ENCODE measurements at places on chromosomes 3 and 15.

DNA sequence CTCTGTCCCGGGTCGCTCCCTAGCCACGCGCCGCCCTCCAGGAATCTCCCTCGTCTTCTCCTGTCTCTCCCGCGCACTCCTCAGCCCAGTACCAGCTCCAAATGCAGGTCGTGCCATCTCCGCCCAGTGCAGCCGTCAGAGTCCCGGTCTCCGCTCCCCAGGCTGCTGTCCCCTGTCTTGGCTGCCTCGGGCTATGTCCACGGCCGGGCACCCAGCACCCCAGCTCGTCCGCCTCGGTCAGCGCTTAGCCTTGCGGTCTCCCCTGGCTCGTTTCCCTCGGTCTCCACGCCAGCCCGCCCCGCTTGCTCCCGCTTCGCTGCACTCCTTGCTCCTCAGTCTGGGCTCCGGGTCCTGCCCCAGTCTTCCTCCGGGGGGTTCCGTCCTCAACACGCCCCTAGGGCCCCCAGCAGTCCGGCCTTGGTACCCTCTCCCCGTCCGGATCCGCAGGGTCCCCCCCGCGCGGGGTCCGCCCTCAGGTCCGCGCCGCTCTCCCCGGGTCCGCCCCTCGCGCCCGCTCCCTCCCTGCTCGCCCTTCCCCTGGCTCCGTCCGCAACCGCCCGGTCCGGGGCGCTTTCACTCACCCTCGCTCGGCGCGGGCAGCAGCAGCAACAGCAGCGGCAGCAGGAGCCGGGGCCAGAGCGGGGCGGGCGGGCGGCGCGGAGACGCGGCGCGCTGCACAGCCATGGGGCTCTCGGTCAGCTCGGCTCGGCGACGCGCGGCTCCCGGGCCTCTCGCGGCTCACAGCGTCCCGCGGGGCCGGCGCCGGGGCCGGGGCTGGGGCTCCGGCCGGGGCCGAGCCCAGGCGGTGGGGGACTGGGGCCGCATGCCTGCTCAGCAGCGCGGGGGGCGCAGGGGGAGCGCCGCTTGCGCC lies 462 bp downstream of the IGDCC3 start:
- peak; percentile 14 for DNase-seq

GRCh38 chr3:14153663-14154062 lies 24.7 kb downstream of the XPC start:
- no peak for DNase-seq

GRCh38 chr15:84766461-84767035 lies 18.2 kb downstream of the ZNF592 start:
- peak; percentile 42 for DNase-seq

DNA sequence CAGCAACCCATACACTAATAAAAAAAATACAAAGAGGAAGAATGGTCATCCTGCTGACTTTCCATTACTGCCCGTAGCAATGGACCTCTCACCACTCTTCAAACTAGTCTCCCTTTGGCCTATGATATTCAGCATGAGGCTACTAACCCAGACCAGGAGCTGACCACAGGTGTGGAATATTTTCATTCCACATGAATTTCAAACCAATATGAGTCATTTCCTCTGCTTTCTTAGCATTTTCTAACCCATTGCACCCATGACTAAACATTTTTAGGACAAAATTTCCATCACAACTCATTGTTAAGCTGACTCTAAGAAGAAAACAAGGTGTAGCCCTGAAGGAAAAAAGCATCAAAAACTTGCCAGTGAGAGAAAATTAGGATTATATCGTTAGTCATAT lies 34.0 kb upstream of the ZPLD1 start:
- peak; percentile 92 for DNase-seq

GRCh38 chr3:108602249-108602934 lies 12.9 kb downstream of the DZIP3 start:
- no peak for DNase-seq

- no peak for DNase-seq
These were observed 56.8 kb downstream of the PLXNA1 start for GRCh38 chr3:127039719-127040118.

- DNase-seq, result no peak
These were observed 65.9 kb upstream of the MYO5C start for GRCh38 chr15:52361494-52361893.

DNA sequence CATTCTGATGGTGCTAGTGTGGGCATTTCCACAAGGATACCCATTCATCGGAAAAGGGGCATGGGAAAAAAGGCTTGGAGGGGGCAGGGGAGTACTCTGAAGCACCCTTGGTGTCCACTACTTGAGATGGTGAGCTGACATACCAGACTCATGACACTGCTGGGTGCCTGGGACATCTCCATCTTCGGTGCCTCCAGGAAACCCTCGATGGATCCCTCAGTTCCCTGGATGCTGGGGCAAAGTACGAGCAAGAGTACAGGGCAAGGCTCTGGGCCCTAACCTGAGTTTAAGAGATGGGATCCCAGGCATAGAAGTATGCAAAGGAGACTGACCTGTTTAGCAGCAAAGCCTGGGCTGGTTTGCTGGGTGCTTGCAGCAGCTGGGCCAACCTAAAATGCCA lies 5.2 kb upstream of the IP6K1 start:
- DNase-seq, result no peak

- peak; percentile 68 for DNase-seq
These were observed 114.3 kb downstream of the TGFBR2 start for GRCh38 chr3:30720586-30721313.

- peak; percentile 13 for DNase-seq
These were observed 61.5 kb downstream of the OSBPL10 start for GRCh38 chr3:31919528-31919927.

DNA sequence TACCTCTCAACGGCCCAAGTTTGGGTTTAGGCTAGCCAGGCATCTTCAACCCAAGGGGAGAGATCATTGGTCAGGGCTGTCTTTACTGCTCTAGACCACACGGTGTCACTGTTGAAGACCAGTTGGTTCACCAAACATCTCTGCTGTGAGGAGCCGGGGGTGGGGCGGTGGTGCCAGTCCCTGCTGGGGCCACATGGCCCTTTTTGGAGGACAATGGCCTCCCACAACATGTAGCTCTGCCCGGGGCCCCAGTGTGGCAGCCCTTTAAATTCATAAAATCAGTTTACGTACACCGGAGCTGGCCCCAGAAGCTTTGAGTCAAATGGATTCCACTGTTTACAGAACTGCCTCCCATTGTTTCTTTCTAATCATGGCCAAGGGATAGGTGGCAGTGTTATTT lies 19.1 kb upstream of the TM4SF18 start:
- DNase-seq, result peak; percentile 79

DNA sequence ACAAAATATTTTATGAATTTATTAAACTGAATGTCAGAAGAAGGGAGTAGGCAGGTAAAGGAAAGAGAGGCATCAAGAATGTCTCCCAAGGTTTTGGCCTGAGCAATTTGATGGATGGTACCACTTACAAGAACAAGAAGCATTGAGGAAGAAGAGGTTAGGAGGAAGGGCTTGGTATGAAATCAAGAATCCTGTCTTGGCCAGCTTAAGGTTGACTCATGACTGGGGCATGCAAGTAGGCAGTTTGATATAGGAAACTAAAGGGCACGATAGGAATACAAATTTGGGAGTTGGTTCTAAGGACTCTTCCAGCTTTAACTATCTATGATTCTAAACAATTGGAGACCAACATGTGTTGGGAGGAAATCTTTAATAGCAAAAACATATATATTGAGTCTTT lies 79.1 kb downstream of the NTRK3 start:
- DNase-seq, result no peak

DNA sequence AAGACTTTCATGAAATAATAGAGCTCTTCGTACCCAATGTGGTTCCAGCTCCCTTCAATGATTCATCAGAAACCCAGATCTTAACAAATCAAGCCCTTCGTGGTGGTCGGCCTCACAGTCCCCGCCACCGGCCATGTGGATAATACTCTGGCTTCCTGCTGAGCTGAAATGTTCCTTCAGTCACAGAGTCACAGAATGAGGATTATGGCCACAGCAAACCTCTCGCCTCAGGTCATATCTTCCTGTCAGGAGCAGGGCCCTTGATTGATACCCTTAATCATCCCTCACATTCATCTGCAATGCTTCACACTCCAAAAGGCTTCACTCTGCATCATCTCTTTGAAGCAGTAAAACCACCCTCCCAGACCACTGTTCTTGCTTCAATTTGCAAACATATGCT lies 452.6 kb downstream of the OCA2 start:
- no peak for DNase-seq

GRCh38 chr15:25408428-25408827 lies 30.4 kb downstream of the UBE3A start:
- no peak for DNase-seq

- no peak for DNase-seq
These were observed 1.1 kb downstream of the WDR72 start for GRCh38 chr15:53758412-53758811.

DNA sequence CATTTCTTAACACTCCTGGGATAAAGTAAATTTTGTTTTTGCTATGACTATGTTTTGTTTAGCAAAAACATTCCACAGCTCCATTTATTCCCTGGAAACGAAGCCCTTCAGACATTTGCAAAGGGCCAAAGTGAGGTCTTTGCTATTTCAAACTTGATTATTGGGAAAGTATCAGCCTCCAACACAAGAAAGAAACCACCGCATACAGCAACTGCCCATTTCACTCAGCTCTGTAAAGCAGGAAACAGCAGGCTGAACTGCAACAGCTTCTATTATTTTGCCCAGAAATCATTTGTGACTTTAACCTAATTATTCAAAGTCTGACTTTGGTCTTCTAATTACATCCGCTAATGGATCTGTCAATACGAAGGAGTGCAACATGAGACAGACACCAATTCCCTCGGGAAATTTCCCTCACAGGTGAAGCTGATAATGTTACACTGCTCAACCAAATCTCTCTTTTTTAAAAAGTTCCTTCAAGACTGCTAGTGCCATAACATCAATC lies 72.1 kb downstream of the RFTN1 start:
- DNase-seq, result no peak

DNA sequence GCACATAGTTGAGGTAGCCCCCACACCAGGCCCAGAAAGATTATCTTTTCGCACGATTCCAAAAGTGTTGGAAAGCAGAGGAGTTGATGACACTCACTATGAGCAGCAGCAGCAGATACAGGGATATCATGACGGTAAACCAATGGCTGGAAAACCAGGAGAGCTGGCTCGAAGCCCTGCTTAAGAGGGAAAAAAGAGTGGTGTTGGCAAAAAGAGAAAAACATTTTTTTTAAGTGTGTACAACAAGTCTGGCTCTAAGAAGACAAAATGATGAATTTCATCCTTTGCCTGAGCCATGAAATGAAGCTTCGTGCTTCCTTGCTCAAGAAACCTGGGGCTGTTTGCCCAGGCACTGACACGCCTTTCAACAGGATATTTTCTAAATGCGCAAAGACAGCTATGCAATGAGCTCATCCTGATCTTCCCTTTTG lies 27.3 kb downstream of the PARP16 start:
- DNase-seq, result no peak

DNA sequence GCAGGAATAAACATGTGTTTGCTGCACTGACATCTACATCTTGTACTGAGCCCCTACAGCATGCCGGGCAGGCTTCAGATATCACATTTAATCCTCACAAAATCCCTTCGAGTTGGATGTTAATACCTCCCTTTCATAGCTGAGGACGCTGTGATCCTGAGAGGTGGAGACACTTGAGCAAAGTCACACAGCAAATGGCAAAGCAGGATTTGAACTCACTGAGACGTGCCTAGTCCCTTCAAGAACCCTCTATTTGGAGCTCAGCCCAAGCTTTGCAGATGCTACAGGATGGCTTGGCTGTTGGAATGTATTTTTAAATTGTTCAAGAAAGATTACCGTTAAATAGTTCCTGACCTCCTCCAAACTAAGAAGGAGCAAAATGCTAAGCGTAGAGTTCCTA lies 64.6 kb upstream of the SLC6A6 start:
- no peak for DNase-seq

DNA sequence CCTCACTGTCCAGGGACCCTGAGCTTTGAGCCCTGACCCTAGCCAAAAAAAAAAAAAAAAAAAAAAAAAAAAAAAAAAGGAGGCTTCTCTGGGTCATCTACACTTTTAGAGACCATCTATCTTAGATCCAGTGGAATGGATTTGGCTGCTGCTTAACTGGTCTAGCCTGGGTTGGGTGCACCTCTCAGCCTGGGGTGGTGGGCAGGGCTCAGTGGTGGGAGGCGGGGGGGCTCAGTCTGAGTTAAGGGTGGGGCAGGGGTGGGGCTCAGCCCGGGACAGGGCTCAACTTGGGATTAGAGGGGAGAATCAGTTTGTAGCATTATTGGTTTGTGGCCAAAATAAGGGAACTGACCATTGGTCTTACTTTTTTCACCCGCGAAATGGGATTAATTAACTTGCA lies 139.2 kb downstream of the TPRA1 start:
- DNase-seq, result no peak

- DNase-seq, result no peak
These were observed 7.0 kb downstream of the RHCG start for GRCh38 chr15:89489376-89489775.

GRCh38 chr3:81769299-81769698 lies 7.9 kb upstream of the GBE1 start:
- no peak for DNase-seq

DNA sequence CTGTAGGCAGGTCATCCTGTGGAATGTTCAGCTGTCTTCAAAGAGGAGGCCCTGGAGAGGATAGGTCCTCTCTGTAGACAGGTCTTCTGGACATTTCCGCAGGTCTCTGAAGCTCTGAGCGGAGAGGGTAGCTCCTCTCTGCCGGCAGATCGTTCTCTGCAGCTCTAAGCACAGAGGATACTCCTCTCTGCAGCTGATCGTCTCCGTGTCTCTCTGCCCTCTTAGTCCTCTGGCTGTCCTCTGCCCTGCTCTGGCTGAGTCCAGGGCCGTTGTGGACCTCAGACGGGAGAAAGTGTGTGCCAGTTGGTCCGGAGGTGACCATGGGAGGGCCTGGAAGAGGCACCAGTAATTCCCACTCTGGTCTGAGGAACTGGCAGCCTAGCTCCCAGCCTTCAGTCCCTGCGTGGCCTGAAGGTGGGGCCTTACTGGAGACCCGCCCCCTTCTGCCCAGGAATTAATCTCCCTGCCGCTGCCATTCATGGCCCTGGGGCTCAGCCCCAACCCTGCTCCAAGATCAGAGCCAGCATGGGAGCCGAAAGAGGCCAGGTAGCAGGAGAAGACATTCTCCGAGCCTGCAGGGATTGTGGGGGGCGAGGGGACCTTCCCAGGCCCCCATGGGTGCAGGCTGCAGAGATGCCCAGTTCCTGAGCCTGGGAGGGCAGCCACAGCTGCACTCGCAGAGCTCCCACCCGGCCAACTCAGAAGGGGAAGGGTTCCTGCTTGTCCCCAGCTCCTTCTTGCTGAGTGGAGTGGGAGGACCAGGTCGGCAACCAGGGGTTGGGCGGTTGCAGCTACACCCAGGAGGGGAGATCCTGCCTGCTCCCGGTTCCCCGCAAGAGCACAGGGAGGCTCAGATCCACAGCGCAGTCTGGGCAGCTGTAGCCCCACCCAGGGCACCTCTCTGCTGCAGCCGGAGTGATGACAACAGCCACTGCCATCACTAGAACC lies 488.7 kb downstream of the RSL24D1 start:
- no peak for DNase-seq

- DNase-seq, result peak; percentile 35
These were observed 34.3 kb downstream of the ZBTB38 start for GRCh38 chr3:141402476-141403171.

GRCh38 chr3:22491344-22491743 lies 711.8 kb upstream of the UBE2E2 start:
- no peak for DNase-seq

GRCh38 chr3:190266913-190267290 lies 55.3 kb downstream of the CLDN1 start:
- DNase-seq, result no peak

Data from RPMI7951 (cell line).